ENCODE measurements at places on chromosomes 16 and 17.
A peak's percentile ranks its signal among the peaks of the same experiment; 100 is the strongest.

GRCh38 chr17:80385046-80385445 lies 29.9 kb upstream of the ENDOV start:
- DNase-seq = no peak

DNA sequence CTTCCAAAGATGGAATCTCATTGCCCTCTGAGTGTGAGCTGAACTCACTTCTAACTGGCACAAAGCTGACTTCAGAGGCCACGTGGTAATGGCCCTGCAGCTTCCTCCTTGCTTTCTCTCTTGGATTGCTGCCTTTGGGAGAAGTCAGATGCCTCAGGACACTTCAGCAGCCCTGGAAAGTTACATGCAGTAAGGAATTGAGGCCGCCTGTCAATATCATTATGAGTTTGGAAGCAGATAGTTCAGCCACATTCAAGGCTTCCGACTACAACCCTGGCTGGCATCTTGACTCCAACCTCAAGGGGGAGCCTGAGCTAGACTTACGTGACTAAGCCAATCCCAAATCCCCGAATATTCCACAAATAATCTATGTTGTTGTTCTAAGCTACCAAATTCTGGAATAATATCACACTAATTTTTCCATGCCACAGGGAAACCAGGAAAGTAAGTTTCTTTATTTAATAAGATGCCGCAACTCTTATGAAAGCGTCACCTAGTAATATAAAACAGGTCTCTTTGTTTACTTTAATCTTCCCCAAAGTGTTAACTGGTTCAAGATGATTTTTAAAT lies 13.6 kb downstream of the CEP20 start:
- no peak for DNase-seq

GRCh38 chr16:10708969-10709368 lies 14.2 kb upstream of the TEKT5 start:
- DNase-seq = no peak

DNA sequence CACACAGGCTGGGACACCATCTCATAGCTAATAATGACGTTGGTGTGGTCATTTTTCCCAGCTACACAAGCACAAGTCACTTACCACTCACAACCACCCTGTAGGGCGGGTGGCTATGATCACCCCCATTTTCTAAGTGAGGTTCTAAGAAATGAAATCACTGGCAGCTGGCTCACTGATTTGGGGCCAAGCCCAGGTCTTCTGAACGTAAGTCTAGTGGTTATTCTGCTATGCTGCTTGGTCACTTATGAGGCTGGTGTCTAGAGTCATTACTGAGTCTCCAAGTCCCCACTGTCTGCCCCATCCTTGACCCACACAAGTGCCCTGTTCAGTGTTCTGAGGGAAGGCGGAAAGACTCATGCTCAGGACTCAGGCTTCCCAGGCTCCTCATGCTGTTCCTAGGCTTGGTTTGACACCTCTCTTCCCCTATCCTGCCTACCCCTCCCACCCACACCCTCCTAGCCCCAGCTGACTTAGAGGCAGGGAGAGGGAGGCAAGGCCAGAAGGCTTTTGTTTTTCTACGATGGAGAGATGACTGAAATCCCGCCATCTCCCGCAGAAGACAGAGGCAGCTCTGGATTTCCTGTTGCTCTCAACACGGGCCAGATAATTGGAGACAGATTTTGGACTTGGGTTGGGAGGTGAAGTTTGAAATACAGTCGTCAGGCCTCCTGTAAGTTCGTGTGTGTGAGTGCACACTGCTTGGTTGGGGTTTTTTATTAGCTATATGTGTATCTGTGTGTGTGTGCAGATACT lies 32.2 kb downstream of the FZD2 start:
- no peak for DNase-seq

DNA sequence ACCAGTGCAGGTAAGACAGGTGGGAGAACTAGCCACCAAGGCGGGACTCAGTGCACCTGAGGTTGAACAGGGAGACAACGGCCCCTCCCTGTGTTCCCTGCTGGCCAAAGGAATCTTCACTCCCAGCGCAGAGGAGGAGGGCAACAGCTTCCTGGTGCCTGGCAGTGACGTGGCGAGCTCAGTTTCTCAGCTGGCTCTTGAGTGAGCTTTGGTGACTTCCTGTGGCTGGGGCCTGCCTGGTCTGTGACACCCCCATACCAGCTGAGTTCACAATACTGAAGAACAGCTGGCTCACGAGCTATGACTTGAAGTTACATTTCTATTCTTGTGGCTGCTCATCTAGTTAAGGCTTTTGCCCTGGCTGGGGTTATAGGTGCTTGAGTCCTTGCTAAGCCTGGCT lies 26.1 kb downstream of the WNT9B start:
- DNase-seq = no peak

GRCh38 chr17:16380640-16381495 lies at the start of gene UBB:
UBB (plus strand) TSS chr17:16381091; CDS start chr17:16381908, 817 bp downstream.
- DNase-seq = peak; percentile 89

- DNase-seq = no peak
Observed at GRCh38 chr17:52235516-52235915, 77.0 kb upstream of the CA10 start.

- DNase-seq = no peak
Observed at GRCh38 chr16:54268766-54269165, 17.8 kb downstream of the IRX3 start.

DNA sequence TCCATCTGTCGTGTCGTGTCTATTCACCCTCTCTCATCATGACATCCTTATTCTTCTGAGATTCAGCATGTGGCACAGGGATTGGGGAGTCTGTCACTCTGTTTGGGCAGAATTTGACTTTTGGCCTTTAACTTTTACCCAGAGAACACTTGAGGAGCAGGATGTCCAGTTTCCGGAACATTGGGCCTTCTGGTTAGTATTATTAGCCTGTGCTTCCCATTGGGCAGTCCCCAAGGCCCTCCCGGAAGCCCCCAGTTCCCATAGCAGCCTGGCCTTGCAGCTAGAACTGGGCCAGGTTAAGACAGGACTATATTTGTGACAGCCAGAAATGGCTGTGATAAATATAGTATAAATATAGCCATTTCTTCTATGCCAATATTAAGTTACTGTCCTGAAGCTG lies 9.6 kb downstream of the SCN4A start:
- DNase-seq = no peak

DNA sequence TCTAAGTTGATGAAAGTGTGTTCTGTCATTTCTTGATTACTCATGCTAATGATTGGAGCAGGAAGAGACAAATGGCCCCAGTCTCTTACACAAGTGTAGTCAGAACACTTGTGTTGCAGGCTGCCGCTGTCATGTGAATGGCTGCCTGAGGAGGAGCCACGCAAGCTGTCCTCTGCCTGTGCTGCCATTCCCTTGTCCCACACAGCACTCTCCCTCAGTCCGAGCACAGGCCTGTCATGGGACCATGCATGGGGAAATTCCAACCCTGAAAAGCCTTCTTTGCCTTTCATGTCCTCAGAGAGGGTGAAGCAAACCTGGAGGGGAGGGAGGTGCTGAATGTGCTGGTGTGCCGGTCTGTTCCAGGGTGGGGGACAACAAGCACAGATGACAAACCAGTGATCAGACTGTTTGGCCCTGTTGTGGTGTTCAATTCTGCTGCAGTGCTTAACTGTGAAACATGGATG lies 109.4 kb downstream of the MRTFB start:
- no peak for DNase-seq

DNA sequence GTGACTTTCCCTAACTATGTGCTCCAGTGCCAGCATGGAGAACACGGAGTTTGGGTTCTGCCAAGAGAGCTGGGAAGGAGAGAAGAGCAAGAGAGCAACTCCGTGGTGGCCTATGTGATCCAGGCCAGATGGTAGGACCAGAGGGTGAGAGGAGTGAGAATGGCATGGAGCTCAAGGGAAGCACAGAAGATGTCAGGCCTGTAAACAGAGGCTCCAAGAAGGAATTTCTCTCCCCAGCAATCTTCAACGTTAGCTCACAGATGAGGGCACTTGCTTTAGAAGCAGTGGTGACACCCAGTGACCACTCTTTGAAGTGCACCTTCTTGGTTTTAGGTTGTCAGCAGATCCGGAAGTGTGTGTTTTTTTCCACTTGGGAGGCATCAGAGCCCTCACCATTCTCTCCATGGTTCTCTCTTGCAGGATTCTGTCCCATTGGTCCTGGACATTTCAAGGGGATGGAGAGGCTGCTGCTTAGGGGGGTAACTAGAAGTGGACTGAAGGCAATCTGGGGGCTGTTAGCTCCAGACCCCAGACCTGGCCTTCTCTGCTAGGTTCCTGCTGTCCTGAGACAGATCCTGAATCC lies 18.1 kb upstream of the TMEM98 start:
- DNase-seq = peak; percentile 25

DNA sequence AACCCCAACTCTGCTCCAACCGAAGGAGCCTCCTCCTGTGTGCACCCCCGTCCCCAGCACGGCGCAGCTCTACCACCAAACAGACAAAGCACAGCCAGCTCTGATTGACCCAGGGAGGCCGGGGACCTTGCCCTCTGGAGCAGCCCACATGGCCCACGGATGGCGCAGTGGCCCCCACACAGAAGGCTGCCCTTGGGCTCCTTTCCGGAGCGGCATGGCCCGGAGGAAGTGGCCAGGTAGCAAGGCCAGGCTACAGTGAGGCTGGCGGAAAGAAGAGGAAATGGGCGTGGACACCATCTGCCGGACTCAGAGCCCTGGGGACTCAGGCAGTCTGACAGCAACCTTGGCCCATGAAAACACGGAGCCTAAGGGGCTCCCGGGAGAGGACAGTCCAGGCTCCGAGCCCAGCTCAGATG lies 19.9 kb upstream of the ZC3H18 start:
- no peak for DNase-seq

- DNase-seq = no peak
Observed at GRCh38 chr17:35404360-35404759, 27.9 kb downstream of the SLFN12 start.

GRCh38 chr17:16255481-16255921 lies 38.5 kb downstream of the PIGL start:
- DNase-seq = no peak

GRCh38 chr17:652314-652713 lies 62.3 kb downstream of the VPS53 start:
- no peak for DNase-seq

- DNase-seq = no peak
Observed at GRCh38 chr17:68700421-68700820, 99.3 kb upstream of the FAM20A start.

DNA sequence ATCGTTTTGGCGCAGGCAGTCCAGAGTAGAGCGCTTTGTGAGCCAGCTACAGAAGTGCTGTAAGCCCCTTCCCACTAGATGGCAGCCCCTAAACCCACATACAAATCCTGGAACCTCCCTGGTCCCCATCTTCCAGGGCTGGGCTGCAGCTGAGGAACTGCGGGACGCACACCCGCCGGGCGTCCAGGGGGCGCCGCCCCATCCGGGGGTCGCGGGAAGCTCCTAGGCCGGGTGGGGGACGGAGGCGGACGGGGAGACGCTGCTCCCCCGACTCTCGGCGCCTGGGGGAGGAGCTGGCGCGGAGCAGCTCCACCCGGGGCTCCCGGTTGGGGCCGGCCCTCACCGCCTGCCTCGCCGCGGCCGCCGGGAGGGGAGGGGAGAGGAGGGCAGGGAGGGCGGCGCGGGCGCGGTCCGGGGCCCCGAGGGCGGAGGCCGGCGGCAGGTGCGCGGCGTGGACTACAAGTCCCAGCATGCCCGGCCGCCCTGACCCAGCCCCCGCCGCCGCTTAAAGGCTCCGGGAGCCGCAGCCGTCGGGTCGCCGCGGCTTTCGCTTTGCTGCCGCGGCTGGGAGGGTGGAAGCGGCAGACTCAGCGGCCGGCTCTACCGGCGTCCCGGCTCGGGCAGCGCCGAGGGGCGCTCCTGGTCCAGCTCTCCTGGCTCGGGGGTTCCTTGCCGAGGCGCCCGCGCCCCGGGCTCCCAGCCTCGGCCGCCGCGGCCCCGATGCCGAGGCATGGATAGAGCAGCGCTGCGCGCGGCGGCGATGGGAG lies at the start of gene KSR1:
Gene KSR1, plus strand, starts transcription at position 535 of the 767 bp plus-strand sequence. Its CDS starts 196 bp downstream, at position 731.
- peak; percentile 83 for DNase-seq

DNA sequence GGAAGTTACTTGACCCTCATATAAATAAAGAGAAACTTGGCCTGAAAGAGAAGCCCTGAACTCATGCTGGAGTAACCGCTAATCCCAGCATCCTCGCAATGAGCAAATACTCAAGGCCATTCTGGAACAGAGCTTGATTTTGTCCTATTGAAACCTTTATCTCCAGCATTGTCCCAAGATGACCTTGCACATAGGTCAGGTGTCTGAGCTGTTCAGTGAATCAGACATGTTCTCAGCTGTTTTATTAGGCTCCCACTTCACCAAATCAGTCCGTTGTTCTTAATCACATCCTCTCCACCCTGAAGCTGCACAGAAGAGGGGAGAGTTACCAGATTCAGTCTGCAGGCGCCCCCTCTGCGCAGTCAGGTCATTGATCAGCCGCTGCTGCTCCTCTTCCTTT lies 9.1 kb upstream of the MYH1 start:
- DNase-seq = no peak

GRCh38 chr17:40307740-40308239 lies 1.2 kb upstream of the RARA start:
- DNase-seq = no peak

DNA sequence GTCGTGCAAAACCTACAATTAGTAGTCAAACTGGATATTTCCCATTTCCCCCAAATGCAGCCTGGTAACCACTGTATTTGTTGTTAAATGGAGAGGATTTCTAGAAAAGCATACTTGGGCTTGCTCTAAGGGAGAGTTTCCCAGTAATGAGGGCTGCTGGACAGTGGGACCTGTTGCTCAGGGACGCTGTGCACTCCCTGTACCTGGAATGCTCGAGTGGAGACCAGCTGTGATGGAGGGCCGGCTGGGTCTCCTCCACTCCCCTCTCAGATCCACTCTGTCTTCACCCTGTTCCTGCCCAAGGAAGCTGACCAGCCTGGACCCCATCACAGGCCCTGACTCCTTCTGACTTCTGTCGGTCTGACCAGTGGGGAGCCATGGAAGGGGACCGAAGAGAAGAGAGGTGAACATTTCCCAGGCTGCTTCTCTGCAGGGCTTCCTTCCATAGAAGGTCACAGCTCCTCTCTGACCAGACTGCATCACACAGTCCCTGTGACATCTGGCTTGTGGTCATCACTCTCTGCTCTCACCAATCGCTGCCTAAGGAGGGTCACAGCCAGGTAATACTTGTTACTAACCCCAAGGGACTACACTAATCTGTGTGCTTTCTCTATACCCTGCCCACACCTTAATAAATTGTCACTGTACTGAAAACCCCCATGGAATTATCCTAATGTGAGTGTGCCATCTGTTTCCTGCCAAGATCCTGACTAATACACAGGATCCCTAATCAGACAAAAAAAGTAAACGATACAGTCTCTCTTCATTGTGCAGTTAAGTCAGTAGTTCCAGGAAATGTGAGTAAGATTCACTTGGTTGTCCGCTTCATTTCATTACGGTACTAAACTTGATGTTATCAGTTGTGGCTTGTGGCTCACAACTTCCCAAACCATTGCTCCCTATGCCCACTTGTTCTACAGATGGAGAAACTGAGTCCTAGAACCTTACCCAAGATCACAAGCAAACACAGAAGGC lies 102.4 kb downstream of the CCT6B start:
- no peak for DNase-seq
